ENCODE measurements at places on chromosomes 11 and 22. TPM values are rescaled to one million over a fixed set of nuclear protein-coding genes. Genes with fewer than 3 reads are reported as not detected.

Gene MAP6
- total RNA-seq, result not detected

DNA sequence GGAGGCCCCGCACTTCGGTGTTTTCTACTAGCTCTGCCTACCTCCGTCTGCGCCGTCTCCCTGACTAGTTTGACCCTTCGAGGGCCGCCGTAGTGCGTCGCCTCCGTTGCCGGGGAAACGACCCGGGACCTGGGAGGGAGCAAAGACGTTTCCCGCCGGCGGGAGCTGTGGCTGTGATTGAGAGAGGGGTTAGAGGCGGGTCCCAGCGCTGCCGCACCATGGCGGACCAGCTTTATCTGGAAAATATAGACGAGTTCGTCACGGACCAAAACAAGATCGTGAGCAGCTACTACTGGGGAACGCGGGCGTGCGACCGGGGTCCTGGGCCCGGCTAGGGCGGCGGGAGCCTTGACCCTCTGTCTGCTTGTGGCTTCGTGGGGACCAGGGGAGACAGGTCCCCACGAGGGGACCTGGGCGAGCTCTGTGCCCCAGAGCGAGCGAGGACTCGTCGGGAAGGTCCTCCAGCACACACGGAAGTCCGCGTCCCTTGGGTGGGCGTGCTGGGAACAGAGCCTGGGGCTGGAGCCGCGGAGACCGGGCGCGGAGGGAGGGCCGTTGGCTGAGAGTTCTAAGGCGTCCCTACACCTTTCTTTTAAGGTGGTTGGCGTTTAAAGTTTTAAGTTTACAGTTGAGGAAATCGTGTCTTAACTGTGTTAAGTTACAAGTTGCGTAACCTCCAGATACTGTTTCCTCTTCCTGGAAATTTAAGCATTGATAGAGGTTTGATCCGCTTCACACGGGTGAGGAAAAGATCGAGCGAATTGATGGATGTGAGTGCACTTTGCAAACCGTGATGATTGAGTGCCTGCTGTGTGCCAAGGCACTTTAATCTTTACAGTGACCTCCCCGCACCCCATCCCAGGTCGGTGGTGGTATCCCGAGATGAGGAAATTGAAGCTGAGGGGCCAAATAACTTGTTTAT, at the start of gene POLD3:
Gene POLD3, plus strand, starts transcription at position 142 of the 922 bp plus-strand sequence. Its CDS starts 77 bp downstream, at position 219.
- peaks cover 13% of the 10 kb centered on the region for H3K36me3 ChIP-seq
- H3K4me1 ChIP-seq, result peaks cover 23% of the 10 kb centered on the region
- peak; percentile 84 for DNase-seq
- H3K27ac ChIP-seq, result peak within 1 kb of the TSS; percentile 54

Gene SLC35E4
- 4.7 TPM for total RNA-seq

DNA sequence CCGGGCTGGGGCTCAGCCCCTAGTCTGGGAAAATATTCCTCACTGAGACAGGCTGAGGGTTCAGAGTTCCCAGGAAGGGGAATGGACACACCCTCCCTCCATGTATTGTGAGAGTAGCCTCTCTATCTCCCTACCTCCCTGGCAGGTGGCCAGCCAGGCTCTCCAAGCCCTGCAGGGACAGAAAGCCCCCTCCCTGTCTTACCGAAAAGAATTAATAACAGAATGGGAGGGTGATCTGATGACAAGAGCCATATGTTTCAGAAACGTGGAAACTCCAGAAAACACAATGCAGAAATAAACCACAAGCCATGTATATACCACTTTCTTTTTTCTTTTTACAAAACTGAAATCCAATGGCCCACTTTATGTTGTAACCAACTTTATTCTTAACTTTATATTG, 140.0 kb downstream of the CHST1 start:
- no peaks in the 10 kb centered on the region for H3K36me3 ChIP-seq
- no peak for DNase-seq
- peaks cover 47% of the 10 kb centered on the region for H3K27me3 ChIP-seq
- no peak overlapping the region for H3K27ac ChIP-seq
- no peak overlapping the region for H3K4me3 ChIP-seq

Gene IFT27
- 84.2 TPM for total RNA-seq

DNA sequence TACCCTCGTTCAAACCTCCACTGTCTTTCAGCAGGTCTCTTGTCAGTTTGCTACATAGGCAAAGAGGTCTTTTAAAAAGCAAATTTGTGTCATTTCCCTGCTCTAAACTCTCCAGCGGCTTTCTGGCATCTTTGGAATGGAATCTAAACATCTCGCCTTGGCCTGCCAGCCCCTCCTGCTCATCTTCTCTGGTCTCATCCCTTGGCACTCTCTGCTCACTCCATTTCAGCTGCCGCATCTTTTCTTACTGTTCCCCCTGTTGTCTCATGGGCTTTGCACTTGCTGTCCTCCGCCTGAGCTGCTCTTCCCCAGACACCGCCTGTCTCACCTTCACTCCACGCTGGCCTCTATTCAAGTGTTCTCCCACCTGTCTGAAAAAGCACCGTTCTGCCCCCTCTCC, 46.6 kb downstream of the BMAL1 start:
- no peaks in the 10 kb centered on the region for H3K27me3 ChIP-seq
- H3K27ac ChIP-seq, result no peak overlapping the region
- no peak for DNase-seq
- no peaks in the 10 kb centered on the region for H3K36me3 ChIP-seq
- no peak overlapping the region for H3K4me3 ChIP-seq

DNA sequence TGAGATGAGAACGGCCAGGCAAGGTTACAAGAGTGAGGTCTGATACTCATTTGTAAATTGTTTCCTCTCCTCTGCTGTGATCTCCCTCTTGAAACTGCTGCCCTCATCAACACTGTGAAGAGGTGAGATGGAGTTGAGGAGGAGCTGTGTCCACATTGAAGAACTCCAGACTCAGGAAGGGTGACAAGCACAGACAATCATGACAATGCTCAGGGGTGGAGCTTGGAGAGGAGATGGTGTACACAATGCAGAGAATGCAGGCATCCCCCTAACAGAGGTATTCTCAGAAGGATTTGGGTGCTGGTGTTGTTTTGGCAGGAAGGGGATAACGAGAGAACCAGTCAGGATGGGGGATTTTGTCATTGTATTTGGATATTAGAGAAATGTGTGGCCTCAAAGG, 21.5 kb upstream of the MMP7 start:
- H3K27ac ChIP-seq, result peak overlapping the region; percentile 95
- H3K4me3 ChIP-seq, result peak overlapping the region; percentile 4
- H3K4me1 ChIP-seq, result peaks cover 53% of the 10 kb centered on the region
- no peaks in the 10 kb centered on the region for H3K27me3 ChIP-seq
- DNase-seq, result no peak
- H3K36me3 ChIP-seq, result no peaks in the 10 kb centered on the region

Gene SPINDOC
- total RNA-seq, result 49.7 TPM

GRCh38 chr22:32203181-32204039, 1.5 kb downstream of the RFPL2 start:
- H3K27ac ChIP-seq, result no peak overlapping the region
- no peak overlapping the region for H3K4me3 ChIP-seq
- no peaks in the 10 kb centered on the region for H3K4me1 ChIP-seq
- H3K27me3 ChIP-seq, result peaks cover 15% of the 10 kb centered on the region

Gene MAJIN
- total RNA-seq, result 7.1 TPM

Gene KCNJ5
- total RNA-seq, result 0.11 TPM

DNA sequence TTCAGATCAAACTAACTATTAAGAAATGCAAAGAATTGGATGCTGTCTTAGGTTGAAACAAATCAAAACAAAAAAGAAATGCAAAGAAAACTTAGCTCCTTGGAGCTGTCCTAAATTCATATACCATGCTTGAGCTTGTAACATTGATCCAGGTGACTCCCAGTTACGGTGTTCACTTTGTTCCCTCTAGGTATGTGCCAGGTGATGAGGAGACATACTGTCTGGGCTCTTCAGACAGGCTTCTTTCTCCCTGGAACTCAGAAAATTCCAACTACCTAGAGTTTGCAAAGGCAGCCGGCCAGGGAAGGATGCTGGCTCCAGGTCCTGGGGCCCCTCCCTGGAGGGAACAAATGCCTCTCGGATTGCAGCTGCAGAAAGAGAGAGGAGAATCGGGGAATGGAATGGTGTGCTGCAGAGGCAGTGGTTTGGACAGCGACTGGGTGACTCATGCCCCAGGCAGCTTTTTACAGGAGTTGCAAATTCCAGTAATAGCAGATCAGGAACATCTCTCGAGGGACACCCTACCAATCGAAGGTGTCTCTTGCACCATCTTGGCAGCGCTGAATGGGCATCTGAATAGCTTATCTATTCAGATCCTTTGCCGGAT, 12.3 kb upstream of the ASPHD2 start:
- H3K4me1 ChIP-seq, result no peaks in the 10 kb centered on the region
- no peaks in the 10 kb centered on the region for H3K36me3 ChIP-seq
- H3K27me3 ChIP-seq, result peaks cover 95% of the 10 kb centered on the region
- no peak overlapping the region for H3K4me3 ChIP-seq

Gene CPT1B
- total RNA-seq, result 66.2 TPM

Gene MMP27
- total RNA-seq, result not detected

DNA sequence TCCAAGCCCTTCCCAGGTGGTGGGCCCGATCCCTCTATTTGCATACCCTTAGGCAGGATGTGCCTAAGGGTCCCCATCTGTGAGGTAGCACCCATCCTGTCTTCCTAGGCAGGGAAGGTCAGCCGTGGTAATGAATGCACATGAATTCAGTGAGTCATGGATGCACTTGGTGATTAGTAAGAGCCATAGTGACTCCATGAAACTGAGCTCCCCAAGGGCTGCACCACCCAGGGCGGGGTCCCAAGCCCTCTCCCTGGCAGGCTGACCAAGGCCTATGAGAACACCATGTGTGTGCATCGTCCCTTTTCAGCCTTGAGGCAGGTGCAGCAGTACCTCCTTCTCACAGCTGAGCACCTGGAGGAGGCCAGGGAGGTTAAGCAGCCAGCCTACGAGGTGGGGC, 15.6 kb upstream of the SUSD2 start:
- H3K27ac ChIP-seq, result no peak overlapping the region
- no peaks in the 10 kb centered on the region for H3K36me3 ChIP-seq
- H3K4me3 ChIP-seq, result no peak overlapping the region

DNA sequence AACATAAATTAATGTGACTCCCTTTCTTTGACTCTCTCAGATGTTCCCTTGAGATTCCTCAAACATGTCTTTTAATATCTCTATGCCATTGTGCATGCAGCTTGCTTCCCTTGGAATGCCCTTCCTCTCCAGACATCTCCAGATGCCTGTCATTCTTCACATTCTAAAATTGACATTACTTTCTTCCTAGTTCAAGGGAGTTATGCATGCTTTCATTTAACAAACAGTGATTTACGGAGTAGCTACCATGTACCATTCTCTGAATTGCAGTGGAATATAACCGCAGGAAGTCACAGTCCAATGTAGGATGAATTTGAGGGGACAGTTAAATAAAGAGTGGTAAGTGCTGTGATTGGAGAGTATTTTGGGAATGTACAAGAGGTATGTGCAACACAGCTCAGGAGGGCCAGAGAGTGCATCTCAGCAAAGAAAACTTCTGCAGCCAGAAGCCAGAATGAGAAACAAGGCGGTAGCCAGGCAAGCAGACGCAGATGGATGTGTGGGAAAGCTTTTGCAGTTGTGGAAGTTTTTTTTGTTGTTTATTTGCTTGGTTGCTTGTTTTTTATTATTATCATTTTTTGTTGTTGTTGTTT, 18.7 kb downstream of the MMP10 start:
- H3K27me3 ChIP-seq, result peaks cover 6% of the 10 kb centered on the region
- H3K27ac ChIP-seq, result no peak overlapping the region
- peak; percentile 23 for DNase-seq
- H3K4me1 ChIP-seq, result peaks cover 27% of the 10 kb centered on the region
- H3K4me3 ChIP-seq, result no peak overlapping the region
- no peaks in the 10 kb centered on the region for H3K36me3 ChIP-seq

- H3K4me1 ChIP-seq, result no peaks in the 10 kb centered on the region
- no peak overlapping the region for H3K27ac ChIP-seq
Observed at GRCh38 chr11:58742140-58742539, 10.4 kb upstream of the GLYAT start.

Gene NTM
- total RNA-seq, result not detected

Gene TTC28
- total RNA-seq, result 6.7 TPM

- no peak for DNase-seq
- H3K27me3 ChIP-seq, result no peaks in the 10 kb centered on the region
- no peak overlapping the region for H3K4me3 ChIP-seq
- H3K4me1 ChIP-seq, result no peaks in the 10 kb centered on the region
Observed at GRCh38 chr11:37182031-37182430, 584.0 kb upstream of the RAG2 start.

Gene MED15
- total RNA-seq, result 82.0 TPM

- no peaks in the 10 kb centered on the region for H3K27me3 ChIP-seq
- no peaks in the 10 kb centered on the region for H3K4me1 ChIP-seq
- H3K27ac ChIP-seq, result no peak overlapping the region
Observed at GRCh38 chr11:95671768-95672167, 117.8 kb downstream of the FAM76B start.

- no peak overlapping the region for H3K27ac ChIP-seq
- no peaks in the 10 kb centered on the region for H3K36me3 ChIP-seq
- peak; percentile 67 for DNase-seq
- no peaks in the 10 kb centered on the region for H3K27me3 ChIP-seq
Observed at GRCh38 chr22:36828815-36829214, 12.0 kb upstream of the PVALB start.

Gene GTPBP1
- total RNA-seq, result 79.3 TPM

- H3K27me3 ChIP-seq, result no peaks in the 10 kb centered on the region
- H3K4me3 ChIP-seq, result no peak overlapping the region
- DNase-seq, result no peak
- no peaks in the 10 kb centered on the region for H3K4me1 ChIP-seq
Observed at GRCh38 chr11:95398437-95399112, 167.6 kb upstream of the SESN3 start.

GRCh38 chr22:45491841-45492240, 10.8 kb upstream of the FBLN1 start:
- H3K36me3 ChIP-seq, result no peaks in the 10 kb centered on the region
- H3K4me3 ChIP-seq, result no peak overlapping the region
- DNase-seq, result no peak
- peaks cover 31% of the 10 kb centered on the region for H3K4me1 ChIP-seq

Gene HIC2
- total RNA-seq, result 3.5 TPM

DNA sequence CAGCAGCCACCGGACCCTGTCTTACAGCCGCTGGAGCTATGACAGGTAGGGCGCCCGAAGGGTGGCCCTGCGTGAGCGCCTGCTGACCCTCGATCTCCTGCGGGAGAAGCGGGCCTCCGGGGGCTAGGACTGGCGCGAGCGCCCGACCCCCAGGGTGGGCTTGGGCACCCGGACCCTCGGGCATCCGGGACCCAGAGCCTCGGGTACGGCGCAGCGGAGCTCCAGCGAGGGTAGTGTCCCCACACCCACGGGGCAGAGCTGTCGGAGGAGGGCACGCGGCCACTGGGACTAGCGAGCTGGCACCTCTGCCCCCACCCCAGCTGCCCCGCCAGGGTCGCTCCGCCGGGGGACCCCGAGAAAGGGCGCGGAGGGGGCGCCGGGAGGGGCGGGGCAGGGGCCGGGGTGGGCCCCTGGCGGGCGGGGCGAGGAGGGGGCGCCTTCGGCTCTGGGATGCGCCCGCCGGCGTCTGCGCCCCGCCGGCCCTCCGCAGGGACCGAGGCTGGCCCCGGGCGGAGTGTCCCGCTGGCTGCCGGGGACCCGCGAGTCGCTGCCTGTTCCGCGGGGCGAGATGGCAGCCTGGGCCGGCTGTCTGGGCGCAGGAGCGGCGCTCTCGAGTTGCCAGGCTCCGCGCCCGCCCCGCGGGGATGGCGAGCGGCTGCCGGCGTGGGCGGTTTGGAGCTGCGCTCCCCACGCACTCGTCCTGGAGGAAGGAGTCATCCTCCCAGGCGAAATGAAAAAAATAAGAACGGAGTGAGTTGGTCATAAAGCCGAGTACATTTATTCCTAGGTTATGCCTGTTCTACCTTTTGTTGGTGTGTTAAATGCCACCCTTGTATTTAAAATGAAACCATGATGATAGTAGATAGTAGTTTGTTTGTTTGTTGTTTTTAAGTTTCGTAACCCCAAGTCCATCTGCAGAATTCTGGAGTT, 32.4 kb downstream of the EIF3F start:
- no peak for DNase-seq
- no peak overlapping the region for H3K27ac ChIP-seq
- H3K27me3 ChIP-seq, result peaks cover 3% of the 10 kb centered on the region
- no peak overlapping the region for H3K4me3 ChIP-seq
- H3K4me1 ChIP-seq, result no peaks in the 10 kb centered on the region

Gene TMEM191C
- total RNA-seq, result 4.0 TPM
